ENCODE measurements at places on chromosomes 3 and 15.

- peak; percentile 18 for DNase-seq
These were observed 15.5 kb downstream of the SLC25A26 start for GRCh38 chr3:66236281-66236680.

DNA sequence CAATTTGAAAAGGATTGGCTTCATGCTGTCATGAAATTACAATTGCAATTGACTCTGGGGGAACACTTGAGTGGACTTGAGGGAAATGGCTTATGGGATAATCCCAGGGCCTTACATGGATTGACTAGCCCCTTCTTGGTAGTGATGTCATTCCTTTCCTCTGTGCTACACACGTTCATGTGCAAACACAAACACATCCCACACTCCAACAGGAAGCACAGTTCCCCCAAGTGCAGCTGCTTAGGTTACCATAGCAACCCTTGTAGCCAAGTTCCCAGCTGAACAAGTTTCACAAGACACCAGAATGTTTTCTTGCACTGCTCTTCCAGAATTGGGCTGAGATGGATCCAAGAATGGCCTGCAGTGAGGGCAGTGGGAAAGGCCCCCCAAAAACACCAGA lies 217.0 kb downstream of the ZNF621 start:
- no peak for DNase-seq

- DNase-seq, result no peak
These were observed 193.4 kb downstream of the ZNF621 start for GRCh38 chr3:40718209-40718608.

DNA sequence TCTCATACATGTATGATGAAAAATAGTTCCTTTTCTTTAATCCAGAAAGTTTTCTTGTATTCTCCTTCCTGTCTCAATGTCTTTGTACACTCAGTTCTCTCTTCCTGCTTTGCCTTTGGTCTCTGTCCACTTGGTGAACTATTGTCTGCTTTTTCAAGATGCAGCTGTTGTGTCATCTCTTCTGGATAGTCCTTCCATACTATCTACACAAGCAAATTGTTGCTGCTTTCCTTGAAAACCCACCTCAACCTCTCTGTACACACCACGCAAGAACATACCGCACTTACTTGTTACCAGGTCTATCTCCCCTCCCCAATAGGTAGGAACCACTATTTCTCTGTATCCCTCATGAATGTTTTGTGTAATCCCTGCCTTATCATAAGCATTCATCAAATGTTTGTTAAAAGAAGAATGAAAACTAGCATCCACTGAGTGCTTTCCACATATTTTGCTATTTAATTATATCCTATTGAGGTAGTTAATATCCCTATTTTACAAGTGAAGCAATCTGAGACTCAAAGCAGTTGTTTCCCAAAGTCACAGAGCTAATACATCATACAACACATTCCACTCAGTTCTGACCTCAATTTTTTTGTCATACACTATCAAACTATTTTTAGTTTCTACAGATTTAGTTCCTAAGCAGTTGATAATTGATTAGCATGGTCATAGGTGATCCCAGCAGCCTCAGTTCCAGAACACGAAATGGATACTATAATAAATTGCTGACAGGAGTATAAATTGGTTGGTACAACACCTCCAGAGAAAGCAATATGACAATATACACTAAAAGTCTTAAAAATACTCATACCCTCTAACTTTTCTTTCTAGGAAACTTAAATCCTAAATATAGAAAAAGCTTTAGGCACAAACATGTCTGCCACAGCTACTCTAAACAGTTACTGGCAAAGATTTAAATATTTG lies 19.6 kb downstream of the HACL1 start:
- no peak for DNase-seq

DNA sequence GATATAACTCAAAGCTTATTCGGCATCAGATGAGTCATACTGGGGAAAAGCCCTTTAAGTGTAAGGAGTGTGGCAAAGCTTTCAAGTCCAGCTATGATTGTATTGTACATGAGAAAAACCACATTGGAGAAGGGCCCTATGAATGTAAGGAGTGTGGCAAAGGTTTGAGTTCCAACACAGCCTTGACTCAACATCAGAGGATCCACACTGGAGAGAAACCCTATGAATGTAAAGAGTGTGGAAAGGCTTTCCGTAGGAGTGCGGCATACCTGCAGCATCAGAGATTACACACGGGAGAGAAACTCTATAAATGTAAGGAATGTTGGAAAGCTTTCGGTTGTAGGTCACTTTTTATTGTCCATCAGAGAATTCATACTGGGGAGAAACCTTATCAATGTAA lies 7.5 kb downstream of the ZNF621 start:
- DNase-seq, result no peak

GRCh38 chr3:125110876-125111480 lies 55.2 kb upstream of the HEG1 start:
- no peak for DNase-seq

DNA sequence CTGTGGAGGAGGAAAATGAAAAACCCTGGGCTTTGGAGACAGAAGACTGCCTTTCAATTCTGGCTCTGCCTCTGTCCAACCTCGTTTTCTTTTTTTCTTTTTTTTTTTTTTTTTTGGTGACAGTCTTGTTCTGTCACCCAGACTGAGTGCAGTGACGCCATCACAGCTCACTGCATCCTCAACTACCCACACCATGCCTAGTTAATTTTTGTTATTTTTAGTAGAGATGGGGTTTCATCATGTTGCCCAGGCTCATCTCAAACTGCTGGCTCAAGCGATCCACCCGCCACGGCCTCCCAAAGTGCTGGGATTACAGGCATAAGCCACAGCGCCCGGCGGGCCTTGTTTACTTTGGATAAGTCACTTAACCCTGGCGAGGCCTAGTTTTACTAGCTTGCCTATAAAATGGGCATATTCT lies 66.3 kb upstream of the SLC25A26 start:
- no peak for DNase-seq

DNA sequence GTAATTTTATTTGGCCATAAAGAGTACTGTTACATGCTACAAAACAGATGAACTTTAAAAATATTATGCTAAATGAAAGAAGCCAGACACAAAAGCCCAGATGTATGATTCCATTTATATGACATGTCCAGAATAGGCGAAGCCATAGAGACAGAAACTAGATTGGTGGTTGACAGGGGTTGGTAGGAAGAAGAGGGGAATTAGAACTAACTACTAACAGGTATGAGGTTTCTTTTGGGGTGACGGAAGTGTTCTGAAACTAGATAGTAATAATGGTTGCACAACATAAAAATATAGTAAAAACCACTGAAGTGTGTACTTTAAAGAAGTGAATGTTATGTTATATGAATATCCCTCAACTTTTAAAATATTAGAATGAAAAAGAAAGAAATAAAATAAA lies 66.1 kb downstream of the GBE1 start:
- no peak for DNase-seq

GRCh38 chr3:112786002-112786590 lies 60.6 kb downstream of the CD200R1L start:
- no peak for DNase-seq

DNA sequence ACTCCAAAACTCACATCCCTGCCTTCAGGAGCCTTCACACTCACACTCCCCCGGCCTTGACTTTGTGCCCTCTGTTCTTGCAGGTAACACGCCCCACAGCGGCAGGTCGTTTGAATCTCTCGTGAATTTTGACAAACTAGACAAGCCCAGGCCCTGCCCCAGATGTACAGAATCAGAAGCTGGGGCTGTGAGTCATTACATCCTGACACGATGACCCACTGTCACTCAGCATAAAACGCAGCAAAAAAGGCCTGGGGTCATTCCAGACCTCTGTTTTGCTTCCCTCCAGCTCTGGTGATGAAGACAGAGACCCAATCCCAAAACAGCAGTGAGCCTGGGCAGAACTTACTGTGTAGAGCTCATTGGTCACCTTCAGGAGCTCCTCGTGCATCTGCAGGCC lies 116.4 kb upstream of the RAD18 start:
- no peak for DNase-seq

GRCh38 chr15:33975022-33975565 lies 6.8 kb downstream of the CHRM5 start:
- no peak for DNase-seq

DNA sequence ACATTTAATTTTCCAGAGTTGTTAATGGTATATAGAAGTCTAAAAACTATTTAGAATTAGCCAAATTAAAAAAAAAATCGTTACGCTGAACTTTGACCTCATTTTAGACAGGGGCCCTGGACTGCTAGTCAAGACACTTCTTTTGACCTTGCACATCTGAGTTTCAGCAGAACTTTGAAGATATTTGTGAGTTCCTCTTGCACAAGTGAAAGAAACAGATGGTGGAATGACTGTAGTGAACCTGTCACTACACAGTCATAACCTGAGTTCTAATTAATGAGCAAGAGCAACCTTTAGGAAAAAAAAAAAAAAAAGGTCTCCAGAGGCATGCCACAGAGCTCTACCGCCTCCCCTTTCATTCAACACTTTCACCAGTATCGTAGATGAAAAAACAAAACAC lies 5.3 kb downstream of the MYO5C start:
- DNase-seq, result no peak

DNA sequence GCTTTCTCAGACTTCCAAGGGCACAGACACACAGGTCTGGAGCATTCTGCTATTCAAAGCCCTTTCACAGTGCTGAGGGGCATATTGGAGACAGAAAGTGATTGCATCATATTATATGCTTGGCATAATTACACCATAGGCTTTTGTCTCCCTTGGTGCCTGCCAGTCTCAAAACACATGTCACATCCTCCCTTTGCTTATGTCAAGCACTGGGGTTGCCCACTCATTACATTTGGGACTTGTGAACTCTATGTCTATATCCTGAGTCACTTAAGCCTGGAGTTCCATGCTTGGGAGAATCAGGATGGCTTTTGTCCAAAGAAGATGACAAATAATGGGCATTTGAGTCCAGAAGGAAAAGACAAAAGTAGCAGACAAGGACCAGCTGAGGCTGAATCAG lies 12.3 kb upstream of the PDZRN3 start:
- no peak for DNase-seq

GRCh38 chr3:861721-862120 lies 231.1 kb upstream of the CNTN6 start:
- DNase-seq, result no peak

- DNase-seq, result no peak
These were observed 32.4 kb downstream of the MYL3 start for GRCh38 chr3:46830801-46831200.

DNA sequence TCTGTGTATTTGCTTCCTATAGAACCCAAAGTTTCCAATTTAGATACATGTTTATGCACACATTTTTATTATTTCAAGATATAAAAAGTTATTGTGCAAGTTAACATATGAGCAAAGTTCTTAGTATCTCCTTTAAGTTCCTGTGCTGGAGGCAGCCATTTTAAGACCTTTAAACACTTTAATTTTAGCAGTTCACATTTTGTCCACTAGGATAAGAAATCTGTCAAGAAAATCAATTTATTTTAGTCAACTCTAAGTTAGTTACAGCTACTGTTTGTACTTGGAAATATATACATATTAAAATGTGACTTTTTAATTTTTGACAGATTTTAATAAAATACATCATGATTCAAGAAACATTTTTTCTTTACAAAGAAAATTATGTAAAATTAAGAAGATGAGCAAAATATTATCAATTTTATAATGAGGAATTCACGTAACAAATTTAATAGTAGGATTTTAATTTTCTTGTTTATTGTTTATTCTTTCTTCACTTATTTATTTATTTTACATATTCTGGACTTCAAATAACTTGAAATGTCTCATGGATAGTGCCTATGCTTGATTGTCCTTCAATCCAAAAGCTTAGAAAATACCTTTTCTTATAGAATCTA lies 402.6 kb upstream of the GBE1 start:
- DNase-seq, result no peak

DNA sequence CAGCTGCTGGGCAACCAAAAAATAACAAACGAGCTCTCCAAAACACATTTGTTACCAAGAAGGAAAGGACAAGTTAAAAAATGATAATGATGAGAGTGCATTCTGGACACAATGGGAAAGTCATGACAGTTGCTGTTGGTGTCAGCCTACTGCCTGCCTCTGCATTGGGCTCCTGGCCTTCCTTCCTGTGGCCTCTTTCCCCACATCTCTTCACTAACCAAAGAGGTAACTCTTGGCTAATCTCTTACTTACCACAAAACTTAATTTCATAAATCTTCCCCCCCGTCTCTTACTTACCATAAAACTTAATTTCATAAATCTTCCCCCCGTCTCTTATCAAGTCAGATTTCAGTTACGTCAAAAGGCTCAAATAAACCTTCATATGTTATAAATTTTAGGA lies 58.6 kb downstream of the AGTR1 start:
- no peak for DNase-seq

DNA sequence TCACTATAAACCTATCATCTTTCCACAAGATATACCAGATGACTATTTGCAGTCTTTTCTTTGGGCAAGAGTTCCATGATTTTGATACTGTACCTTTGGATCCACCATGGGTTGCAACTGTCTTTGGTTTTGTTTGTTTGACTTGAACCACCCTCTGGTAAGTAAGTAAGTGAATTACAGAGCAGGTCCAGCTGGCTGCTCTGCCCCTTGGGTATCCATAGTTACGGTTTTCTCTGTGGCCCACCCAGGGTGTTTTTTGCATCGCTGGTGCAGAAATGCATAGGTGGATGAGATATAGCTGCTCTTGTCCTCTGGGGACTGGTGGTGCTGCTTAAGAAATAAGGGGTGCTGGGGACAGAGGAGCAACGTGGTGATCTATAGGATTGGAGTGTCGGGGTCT lies 33.8 kb downstream of the CHDH start:
- DNase-seq, result peak; percentile 6

DNA sequence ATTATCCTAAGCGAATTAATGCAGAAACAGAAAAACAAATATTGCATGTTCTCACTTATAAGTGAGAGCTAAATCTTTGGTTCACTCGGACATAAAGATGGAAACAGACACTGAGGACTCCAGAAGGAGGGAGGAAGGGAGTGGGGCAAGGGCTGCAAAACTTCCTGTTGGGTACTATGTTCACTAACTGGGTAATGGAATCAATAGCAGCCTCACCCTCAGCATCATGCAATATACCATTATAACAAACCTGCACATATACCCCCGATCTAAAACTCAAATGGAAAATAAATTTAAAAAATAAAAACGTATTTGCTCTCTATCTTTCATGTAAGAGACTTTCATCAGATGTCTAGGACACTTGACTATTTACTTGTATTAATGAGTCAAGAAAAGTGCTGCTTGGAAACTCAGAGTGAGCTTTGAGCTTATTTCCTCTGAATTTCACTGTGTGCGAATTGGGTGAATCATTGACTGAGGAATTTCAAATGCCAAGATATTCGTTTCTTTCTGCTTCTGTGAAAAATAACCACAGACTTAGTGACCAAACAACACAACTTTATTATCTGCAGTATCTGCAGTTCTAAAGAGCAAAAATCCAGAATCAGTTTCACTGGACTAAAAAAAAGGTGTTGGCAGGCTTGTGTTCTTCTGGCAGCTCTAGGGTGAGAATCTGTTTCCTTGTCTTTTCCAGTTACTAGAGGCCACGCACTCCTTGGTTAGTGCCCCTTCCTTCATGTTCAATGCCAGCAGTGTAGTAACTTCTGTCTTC lies 18.4 kb downstream of the TM4SF18 start:
- no peak for DNase-seq

GRCh38 chr15:37824717-37825382 lies 109.6 kb upstream of the TMCO5A start:
- no peak for DNase-seq

GRCh38 chr15:90883526-90883975 lies 753 bp upstream of the FES start:
- DNase-seq, result no peak
